ENCODE measurements at places on chromosomes 7 and 10.

- DNase-seq: no peak
Measured at GRCh38 chr7:33882950-33883670, 22.2 kb upstream of the BMPER start.

DNA sequence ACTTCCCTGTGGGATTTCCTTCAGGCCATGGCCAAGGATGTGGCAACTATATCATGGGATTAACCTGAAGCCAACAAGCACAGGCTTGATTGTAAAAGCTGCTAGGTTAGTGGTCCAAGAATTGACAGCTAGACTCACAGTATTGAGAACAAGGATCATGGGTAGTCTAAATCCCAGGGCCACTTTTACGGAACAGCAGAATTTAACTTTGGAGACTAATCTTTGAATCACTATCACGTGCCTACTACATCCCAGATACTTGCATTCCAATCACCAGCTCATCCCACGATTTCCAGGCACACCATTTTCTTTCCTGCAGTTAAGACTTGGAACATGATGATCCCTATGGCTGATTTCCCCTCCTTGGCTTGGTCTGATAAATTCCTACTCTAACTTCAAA lies 65.6 kb upstream of the ADO start:
- DNase-seq: no peak

- DNase-seq: no peak
Measured at GRCh38 chr10:70931168-70931815, 42.9 kb upstream of the PCBD1 start.

DNA sequence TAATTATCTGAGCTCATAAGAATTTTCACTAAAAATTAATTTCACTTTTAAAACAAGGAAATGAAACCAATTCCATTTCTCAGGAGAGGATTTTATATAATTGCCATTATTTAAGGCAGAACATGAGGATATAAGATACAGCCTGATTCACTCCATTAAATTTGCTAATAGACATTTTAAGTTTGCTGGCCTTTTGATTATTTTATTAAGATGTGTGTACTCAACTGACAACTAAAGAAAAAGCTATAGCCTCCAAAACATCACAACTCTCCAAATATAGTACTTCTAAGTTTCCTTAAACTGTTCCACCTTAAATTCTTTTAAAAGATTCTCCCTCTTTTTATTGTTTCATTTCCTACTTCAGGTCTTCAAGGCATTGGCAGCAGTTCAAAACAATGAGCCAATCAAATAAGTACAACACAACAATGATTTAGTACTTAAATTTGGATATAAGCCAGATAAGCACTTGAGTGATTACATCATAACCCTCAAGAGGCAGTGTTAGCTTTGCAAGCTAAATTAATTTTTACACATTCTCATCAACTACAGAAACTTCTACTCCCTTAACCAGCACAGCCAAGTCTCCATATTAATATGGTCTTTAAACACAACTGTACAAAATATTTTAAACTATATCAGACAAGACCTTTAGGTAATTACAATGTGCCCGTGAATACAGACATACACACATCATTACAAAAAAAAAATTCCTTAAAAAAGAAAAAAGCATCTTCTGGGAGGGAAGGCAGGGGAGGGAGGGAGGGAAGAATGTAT lies 121.8 kb downstream of the KMT2C start:
- DNase-seq: no peak

DNA sequence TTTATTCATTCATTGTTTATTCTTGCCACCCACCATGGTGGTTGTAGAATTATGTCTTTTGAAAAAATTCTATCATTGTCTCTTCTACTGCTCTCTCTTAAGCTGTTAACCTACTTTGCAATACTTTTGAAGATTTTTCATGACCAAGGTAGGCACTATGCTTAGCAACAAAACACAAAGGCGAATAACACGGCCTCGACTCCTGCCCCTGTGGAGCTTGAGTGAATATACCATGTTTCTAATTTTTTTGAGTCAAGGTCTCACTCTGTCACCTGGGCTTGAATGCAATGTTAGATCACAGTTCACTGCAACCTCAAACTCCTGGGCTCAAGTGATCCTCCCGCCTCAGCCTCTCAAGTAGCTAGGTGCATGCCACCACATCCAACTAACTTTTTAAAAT lies 39.4 kb downstream of the APBB1IP start:
- DNase-seq: no peak

GRCh38 chr10:26432938-26433337 lies 5.2 kb upstream of the APBB1IP start:
- DNase-seq: no peak

DNA sequence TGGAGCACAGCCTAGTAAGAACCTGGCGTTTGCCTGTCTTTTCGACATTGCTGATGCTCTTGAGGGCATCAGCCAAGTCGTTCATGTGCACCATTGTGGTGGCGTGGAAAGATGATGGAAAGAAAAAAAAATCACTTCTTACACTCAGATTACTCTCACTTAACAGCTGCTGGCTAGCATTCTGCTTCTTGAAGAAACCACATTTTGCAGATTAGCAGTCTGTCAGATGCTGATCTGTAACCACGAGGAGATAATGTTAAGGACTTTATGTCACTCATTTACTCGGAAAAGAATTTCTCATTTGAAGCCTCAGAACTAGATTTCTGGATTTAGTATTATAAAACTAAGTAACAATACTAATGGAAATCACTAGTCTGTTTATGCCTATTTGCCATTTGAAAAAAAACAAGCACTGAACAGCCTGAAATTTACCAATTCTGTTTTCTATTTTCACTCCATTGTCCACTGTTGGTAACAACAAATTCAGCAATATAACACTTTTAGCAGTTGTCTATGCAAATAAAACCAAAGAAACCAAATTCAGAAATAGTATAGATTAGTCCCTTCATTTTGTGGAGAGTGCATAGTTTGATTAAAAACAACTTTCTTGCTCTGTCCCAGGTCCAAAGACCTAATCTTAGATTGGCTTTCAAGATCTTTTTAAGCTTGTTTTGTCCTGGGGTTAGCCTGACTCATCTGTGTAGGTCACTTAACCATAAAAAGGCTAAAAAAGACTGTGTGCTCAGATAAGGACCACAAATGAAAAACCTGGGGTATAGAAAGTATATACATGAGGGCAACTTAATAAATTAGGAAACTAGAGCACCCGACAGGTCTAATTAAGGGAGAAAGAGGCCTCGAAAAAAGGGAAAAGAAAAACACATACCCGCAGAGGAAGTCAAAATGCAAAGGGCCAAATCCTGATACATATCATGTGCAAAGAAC lies 67.5 kb downstream of the NT5C2 start:
- no peak for DNase-seq

- no peak for DNase-seq
Measured at GRCh38 chr7:142800699-142801260, 30.0 kb downstream of the PRSS2 start.

DNA sequence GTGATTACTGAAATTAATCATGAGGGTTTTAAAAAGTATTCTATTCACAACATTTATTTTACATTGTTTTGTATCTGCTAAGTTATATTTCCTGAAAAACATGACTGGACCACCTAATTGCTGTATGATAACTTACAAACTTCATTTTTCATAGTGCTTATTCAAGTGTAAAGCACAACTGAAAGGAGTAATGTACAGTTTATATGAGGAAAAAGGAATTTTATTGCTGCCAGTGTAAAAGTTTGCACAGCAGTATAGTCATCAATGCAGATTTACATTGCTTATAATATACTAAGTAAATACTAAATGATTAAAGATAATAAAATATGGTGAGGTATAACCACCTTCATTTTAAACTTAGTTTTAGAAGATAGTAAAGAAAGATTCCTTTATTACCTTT lies 4.0 kb downstream of the PTEN start:
- no peak for DNase-seq

DNA sequence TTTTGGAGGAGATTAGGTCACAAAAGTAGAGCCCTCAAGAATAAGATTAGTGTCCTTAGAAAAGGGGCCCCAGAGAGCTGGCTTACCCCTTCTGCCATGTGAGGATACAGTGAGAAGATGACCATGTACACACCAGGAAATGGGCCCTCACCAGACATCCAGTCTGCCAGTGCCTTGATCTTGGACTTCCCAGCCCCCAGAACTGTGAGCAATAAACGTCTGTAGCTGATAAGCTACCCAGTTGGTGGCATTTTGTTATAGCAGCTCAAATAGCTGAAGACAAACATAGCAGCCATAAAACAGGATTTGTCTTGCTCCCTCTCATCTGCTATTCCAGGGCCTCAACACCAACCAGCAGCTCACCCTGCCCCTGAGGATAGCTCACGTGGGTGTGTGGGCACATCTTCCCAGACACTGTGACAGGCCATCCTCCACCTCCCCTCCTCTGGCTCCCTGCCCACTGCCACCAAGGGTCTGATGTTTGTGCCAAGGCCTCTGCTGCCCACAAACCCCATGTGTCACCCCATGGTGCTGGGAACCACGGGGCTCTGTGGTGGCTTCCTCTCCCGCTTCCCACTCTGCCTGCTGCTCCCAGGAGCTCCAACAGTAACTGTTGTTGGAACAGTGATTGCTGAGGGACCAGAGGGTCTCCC lies 252.4 kb downstream of the USP6NL start:
- no peak for DNase-seq

GRCh38 chr10:86957471-86958115 lies at the start of gene MMRN2:
Gene MMRN2, minus strand, starts transcription at chr10:86957615. Its CDS starts 74 bp downstream, at chr10:86957541.
- no peak for DNase-seq

GRCh38 chr7:131554880-131555516 lies 1.4 kb downstream of the PODXL start:
- DNase-seq: no peak

- DNase-seq: no peak
Measured at GRCh38 chr10:38093816-38094157, 350 bp upstream of the ZNF37A start.

- DNase-seq: no peak
Measured at GRCh38 chr10:43573250-43574000, 991 bp downstream of the ZNF239 start.

DNA sequence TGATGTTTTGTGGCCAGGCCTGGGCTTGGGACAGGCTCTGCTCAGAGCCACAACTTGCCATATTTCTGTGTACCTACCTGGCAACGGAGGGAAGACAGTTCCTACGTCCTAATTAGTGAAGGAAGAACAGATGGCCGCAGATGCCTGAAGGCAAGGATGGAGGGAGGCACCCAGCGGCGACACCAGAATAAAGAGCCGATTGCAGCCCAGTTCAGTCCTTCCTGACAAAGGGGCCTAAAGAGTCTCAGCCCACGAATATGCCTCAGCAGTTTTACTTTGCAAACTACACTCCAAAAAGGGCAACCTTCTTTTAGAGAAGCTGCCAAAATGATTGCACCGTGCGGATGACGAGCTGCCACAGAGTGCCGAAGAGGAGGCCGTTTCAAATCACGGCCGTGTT lies 585.8 kb downstream of the GLRX3 start:
- DNase-seq: no peak

DNA sequence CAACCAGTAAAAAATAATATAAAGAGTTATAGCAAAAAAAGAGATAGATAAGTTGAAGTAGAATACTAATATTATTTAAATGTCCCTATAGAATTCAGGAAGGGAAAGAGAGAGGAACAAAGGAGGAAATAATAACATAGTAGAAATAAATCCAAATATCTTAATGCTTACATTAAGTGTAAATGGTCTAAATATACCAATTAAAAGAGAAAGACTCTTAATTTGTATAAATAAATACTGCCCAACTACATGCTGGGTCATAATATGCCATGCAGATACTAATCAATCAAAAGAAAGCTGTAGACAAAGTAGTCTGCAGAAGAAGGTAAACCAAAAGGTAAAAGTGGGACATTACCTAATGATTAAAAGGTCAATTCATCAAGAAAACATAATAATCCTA lies 43.3 kb upstream of the VIPR2 start:
- no peak for DNase-seq

- no peak for DNase-seq
Measured at GRCh38 chr10:73648975-73649829, 6.6 kb downstream of the SYNPO2L start.

DNA sequence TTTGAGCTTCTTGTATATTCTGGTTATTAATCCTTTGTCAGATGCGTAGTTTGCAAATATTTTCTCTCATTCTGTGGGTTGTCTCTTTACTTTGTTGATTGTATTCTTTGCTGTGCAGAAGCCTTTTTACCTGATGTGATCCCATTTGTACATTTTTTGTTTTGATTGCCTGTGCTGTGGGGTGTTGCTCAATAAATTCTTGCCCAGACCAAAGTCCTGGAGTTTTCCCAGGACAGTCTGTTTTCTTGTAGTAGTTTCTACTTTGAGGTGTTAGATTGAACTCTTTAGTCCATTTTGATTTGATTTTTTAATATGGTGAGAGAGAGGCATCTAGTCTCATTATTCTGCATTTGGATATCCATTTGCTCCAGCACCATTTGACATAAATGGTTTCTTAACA lies 588.7 kb upstream of the MBL2 start:
- DNase-seq: no peak

GRCh38 chr7:72317341-72317740 lies 94.8 kb downstream of the CALN1 start:
- DNase-seq: no peak

- DNase-seq: no peak
Measured at GRCh38 chr10:97538411-97538810, 34.2 kb upstream of the ANKRD2 start.

DNA sequence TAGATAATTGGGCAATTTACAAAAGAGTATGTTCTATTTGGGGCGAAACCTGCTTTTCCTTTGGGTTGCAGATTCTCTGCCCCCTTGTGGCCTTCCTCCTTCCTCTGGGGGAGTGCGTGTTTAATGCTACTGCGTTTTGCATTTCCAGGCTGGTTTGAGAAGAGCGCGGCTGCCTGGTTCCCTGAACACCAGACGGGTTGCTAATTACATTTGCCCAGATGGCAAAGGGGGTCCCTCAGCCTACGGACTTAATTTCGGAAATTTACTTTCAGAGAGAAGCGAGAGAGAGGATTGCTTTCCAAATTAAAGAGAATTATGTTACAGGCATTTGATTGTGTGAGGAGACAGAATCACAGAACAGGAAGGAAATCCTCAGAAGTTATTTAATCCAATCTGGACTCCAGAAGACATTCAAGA lies 91.9 kb upstream of the JAZF1 start:
- DNase-seq: peak; percentile 13

- no peak for DNase-seq
Measured at GRCh38 chr7:114083166-114084001, 164.6 kb upstream of the PPP1R3A start.

DNA sequence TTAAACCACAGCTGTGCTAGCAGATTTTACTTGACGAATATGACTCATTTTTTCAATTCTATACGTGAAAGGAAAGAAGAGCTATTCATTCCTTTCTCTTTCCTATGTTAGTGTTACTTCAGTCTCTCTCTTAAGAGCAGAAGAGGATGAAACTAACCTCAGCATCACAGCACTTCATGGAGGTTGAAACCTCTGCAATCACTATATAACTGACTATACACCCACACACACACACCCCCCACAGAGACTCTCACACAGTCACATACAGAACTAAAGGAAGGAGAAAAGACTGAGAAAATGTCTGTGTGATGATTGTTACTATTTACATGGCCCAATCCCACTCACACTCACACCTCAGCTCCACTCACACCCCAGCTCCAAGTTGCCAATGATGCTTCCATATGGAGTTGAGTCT lies 104.2 kb downstream of the KIF20B start:
- no peak for DNase-seq

- DNase-seq: no peak
Measured at GRCh38 chr7:28855538-28856217, 102.5 kb downstream of the TRIL start.

- DNase-seq: no peak
Measured at GRCh38 chr7:33388332-33388731, 259.0 kb downstream of the BBS9 start.

- no peak for DNase-seq
Measured at GRCh38 chr7:96993094-96993865, 12.1 kb upstream of the DLX6 start.
